Calu3 (cell line): ENCODE measurements at places on chromosomes 4 and X.

GRCh38 chr4:168878623-168879022, 131.4 kb downstream of the CBR4 start:
- DNase-seq = no peak

DNA sequence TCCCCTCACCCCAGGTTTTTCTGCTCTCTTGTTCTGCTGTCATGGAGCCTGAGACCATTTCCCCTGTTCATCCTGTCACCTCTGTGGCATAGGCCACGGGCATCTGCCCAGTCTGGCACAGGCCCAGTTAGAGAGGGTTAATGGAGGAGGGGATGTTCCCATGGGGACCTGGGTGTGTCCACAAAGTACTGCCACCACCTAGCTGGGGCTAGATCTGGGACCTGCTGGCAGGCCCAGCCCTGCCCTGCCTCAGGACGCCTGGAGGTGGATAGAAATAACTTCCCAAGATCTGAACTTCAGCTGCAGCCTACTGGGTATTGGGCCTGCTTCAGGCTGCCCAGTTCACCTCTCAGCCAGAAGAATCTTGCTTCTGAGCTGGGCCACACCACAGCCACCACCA, 13.5 kb downstream of the EFNB1 start:
- DNase-seq = no peak

- DNase-seq = no peak
Observed at GRCh38 chrX:10039821-10040793, 72.9 kb downstream of the CLDN34 start.

GRCh38 chr4:180542445-180543100, 1700.6 kb upstream of the TENM3 start:
- DNase-seq = peak; percentile 40

- DNase-seq = no peak
Observed at GRCh38 chr4:143253166-143253565, 68.4 kb downstream of the USP38 start.

DNA sequence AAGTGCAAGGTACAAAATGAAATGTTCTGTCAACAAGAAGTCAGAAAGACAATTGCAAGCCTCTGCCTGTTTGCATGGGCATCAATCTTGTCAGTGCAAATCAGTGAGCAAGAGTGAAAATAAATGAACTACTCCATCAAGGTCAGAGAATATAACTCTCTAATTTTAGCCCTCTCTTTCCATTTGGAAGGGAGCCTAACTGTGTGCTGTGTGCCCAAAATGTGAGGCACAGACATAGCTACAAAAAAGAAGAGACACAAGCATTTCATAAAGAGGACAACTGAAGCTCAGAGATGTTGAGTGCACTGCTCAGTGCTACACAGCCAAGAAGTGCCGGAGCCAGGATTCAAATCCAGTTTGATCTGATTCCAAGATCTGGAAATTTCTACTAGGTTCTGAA, 114.3 kb downstream of the SLC2A9 start:
- no peak for DNase-seq

DNA sequence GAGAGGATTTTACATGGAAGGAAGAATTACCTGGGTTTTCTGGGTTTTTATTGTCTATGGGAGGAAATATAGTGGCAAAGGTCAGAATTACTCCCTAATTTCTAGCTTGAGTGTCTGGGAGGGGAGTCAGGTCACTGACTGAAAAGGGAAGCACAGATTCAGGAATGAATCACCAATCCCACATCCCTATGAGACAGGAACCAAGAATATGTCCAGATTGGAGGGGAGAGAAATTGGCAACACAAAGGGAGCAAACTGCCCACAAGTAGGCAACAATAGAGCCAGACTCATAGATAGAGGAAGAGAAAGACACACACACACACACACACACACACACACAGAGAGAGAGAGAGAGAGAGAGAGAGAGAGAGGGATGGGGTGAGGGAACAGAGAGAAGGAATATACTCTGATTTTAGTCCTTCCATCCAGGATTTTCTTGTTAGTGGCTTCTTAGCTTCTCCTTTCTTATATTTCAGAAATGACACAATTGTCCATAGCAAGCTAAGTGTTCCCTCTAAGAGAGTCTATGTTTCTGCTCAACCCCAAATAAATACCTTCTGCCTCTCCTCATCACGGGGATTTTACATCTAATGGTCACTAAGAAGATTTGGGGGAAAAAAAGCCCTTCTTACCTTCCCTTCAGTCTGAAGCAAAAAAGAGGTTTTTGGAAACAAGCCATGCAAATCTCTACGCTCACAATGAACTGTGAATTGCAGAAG, 12.0 kb downstream of the P2RY10 start:
- DNase-seq = no peak

DNA sequence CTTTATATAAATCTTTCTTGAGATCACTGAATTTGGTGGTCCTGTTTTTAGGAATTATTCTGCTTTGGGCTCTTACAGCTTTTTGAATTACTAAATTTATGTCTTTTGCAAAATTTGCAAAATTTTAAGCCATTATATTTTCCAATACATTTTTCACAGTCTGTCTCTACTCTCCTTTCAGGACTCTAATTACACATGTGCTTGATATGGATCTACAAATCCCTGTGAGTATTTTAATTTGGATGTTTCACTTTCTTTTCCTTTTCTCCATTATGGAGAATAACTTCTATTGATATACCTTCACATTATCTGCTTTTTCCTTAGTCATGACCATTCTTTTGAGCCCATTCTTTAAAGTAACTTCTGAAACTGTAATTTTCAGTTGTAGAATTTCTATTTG, 315.4 kb downstream of the DCAF12L2 start:
- DNase-seq = no peak

DNA sequence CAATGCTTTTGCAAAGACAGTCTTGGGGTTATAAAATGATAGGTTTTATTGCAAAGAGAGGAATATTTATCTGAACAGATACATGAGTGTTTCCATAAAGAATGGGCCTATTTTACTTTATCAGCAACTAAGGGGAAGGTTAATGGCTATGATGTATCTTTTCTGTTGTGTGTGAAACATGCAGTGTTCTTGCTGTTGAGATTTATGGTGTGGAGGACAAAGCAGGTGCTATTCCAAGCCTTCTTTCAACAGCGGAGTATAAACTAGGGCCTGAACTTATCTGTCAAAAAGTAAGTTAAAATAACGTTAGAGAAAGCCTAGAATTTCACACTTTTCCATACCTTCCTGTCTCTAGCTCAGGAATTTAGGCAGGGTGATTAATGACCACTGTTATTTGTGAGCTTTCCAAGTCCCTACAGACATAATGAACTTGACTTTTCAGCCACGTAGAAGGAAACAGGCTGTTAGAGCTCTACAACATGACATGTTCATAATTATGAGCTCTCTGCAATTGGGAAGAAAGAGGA, 411.4 kb downstream of the IL1RAPL1 start:
- no peak for DNase-seq

DNA sequence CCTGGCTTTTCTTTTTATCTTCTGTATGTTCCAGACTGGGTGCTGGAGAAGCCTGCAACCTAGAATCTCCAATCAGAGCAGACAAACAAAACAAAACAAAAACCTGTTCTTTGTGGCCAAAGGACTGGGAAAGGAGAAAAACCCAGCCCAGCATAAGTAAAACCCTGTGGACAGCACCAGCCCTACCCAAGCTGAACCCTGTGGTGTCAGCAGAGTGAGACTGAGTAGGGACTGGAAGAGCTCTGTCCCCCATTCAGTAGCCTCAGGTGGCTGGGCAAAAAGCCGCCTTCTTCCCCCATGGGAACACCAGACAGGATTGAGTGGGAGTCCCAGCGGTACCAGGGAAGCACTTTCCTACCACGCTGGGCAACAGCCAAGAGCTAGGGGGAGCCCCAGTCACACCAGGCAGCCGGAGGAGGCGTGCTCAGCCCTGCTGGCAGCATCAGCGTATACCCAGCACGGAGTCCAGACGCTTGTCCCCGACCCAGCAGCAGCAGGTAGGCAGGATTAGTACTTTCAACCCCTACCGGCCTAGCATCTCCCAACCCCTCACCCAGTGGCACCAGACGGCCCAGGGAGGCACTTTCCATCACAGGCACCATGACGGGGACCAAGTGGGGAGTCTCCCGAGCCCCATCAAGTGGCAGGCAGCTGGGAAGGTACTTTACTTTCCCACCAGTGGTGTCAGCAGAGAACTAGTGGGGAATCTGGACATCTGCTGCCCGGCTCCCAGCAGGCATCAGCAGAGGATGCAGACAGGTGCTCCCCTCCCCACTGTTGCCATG, 8.6 kb upstream of the JADE3 start:
- peak; percentile 84 for DNase-seq

DNA sequence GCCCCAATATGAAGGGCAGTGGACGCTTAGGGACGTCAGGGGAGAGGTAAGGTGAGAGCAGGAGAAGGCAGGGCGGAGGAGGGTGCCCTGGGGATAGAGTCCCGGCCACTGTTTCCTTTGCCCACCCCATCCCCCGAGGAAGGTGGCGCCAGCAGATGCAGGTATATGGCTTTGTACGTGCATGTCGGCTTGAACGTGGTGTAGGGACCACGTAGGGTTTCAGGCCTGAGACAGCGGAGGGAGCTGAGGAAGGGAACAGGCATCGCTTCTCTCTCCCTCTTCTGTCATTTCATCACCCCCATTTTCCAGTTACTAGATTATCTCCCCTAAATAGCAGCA, 97.9 kb downstream of the PHKA2 start:
- peak; percentile 9 for DNase-seq

GRCh38 chr4:54006755-54007154, 57.6 kb downstream of the CHIC2 start:
- DNase-seq = no peak

GRCh38 chrX:8845469-8845868, 44.3 kb upstream of the FAM9A start:
- no peak for DNase-seq

DNA sequence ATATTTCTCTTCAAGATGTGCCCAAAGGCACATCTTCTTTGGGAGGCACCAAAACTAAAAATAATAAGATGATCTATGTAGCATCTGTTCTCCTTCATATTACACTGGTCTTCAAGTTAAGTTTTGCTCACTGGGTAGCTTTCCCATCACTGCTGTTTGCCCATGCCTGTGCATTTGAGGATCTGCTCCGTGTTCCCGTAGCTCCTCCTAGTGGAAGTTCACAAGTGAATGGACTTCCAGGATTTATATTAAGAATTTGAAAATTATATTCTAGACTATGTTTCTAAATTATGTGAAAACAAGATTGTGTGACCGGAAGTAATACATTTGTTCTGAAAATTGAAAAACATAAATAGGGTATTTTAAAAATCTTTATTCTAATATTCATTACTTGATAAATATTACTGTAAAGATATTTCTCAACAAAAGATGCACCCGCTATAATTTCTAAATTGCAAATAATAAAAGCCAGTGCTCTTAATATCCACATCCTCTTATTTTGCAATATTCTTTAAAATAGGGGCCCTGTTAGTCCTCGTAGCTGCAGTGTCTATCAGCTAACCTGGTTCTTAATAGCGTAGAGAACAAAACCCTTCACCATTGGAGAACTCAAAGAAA, 147.7 kb downstream of the RBM46 start:
- DNase-seq = peak; percentile 34

DNA sequence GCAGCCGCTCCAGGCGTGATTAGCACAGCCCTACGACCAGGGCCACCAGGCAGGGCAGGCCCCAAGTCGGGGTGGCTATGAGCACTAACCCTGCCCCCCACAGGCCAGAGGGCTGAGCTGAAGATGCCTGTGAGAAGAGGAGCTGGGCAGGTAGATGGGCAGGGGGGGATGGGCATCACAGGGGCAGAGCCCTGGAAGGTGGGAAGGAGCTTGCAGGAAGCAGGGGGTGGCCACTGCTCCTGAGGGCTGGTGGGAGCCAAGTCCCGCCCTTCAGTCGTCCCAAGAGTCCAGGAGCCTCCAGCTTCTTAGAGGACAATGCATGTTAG, 7.3 kb upstream of the MXD4 start:
- DNase-seq = no peak

DNA sequence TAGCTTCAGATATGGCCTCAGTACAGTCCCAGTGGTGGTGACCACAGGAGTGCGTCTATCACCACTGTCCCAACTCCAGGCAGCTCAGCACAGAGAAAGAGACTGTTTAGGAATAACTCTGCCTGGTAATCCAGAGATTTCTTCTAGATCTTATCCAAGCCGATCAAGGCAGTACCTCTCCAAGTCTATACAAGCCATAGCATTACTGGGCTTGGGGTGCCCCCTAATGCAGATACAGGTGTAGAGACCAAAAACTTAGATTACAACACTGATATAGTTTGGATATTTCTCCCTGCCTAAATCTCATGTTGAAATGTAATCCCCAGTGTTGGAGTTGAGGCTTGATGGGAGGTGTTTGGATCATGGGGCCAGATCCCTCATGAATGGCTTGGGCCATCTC, 100.9 kb downstream of the PTCHD1 start:
- DNase-seq = no peak

DNA sequence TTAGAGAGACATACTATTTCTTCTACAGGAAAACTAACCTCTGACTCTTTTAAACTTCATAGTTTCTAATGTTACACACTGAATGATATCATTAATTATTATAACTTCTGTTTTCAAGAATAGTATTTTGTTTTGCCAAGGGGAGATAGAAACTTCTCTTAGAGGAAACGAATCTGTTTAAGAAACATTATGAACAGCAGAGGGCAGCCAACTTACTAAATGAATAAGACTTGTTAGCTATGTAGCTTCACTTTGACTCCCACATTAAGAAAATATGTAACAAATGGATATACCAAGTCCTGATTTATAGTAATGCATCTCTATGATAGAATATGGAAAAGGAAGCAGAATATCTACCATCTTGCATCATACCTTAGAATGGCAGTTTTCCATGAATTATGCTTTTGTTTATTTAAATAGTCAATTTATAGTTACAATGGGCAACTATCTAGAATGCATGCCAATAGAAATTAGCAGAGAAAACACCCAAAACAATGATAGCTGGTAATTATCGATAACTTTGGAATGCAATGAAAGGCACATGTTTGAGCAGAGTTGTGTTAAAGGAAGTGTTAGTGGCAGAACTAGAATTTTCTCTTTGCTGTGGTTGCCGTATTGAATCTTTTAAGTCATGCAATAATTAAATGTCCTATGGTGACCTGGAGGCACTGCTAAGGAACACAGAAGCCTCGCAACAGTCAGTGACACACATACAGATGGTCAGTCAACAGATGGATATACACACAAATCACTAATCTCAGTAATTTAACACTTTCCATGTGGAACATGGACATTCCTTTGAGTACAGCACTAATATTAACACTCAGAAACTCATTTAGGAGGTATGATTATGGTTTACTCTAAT, 105.7 kb upstream of the PDLIM3 start:
- no peak for DNase-seq

DNA sequence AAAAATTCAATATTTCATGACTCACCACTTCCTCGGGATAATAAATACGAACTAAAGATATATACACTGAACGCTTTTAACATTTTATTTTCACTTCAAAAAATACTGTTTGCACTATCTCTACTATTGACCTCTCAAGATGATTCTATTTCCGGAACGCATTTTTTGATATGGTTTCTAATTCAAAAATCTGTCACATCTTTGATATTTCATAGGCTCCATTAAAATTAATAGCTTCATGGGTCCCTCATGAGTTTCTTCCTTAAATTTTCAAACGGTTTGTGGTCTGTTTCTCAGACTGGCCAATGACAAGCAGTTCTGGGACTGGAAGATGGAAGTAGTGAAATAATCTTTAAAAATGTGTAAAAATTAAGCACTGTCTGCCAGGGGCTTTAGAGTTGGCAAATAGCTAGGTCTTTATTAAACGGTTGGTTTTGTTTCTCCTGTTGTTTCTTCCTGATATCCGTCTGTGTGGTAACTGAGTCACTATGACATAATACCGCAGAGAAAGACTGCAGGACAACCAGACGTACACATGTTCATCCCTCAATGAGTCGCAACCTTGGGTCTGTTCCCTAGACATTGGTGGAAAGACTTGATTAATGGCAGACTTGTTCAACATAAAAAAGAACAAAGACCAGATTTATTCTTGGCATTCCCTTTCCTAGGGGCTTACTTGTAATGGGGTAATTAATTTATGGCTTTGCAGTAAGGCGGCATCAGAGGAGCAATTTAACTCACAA, 133.8 kb downstream of the PALLD start:
- no peak for DNase-seq
